ENCODE measurements at places on chromosomes 13 and 19.

DNA sequence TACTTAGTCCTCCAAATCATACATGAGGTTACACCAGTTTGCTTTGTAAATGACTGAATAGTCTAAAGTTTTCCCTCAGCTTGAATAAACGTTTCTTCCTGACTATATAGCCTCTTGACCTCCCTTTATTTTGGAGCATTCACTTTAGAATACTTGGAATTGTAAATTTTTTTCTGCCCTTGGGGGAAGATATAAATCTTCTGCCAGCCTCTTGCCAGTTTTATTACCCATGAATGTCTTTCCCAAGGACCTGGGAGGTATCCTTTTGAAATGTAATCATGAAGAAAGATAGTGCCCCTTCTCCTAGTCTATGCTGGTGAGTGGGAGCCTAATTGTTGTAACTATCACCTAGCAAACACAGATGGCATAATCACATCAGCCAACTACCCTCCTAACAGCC is 2033.9 kb upstream of the PCDH20 start:
- no peak for DNase-seq

DNA sequence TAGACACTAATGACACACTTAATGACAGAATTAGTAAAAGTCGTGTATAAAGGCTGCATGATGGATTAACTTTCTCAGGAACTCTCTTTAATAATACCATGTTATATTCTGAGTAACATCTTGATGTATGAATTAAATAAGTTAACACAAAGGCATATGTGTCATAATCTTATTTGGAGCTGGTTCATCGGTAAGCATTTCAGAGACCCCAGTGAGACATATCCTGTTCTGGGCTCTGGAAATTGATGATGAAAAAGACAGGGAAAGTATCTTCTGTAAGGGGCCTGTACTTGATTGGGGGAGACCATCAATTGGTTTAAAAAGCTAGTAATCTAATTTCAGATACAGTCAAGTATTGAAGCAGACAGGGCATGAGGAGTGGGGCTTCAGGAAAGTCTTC is 547.9 kb downstream of the GPC6 start:
- no peak for DNase-seq

DNA sequence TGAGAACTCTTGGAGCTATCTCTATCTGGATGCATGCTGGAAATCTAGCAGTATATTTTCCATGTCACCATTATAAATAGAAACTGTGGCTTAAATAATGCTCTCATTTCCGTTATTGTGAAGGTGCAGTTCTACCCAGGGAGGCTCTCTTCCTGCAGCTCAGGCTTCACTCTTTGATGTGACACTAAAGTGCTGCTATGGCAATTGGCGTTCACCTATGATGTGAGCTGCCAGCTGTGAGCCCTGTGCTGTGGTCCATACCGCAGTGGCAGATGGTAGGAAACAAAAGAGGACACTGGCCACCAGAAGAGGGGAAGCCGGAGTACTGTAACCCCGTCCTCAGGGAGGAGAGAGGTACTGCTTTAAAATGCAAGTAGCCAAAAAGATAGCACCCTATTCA is 40.6 kb upstream of the ZNF681 start:
- DNase-seq, result no peak

GRCh38 chr13:20353973-20354372 is 121.9 kb upstream of the GJB6 start:
- no peak for DNase-seq

DNA sequence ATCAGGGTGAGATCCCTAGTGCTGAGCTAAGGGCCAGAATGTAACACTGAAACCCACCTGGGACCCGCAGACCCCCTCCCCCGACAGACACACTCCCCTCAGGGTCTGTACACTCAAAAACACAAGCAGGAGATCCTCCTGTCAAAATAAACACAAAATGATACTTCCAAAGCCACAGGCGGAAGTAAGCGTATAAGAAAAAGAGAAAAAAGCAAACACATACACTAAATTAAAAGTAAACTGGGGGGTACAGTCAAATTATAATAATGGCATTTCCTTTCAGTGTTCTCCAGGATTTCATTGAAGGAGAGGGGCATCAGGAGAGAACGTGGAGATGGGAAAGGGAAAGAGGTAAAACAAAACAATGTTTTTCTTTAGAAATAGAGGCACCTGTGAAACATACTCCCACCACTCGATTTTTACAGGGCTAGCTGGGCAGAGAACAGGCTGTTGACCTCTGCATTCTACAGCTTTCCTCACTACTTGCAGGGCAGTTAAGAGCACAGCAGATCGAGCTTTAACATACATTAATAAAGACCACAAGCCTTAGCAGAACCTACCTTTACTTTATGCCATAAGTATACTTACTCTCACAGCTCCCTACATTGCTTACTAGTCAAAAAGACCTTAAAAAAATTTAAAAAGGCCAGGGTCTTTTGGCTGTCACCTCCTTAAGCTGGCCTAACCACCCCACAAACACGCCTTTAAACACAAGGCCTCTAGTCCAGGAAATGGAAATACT is 5.3 kb downstream of the ZIC5 start:
- no peak for DNase-seq

DNA sequence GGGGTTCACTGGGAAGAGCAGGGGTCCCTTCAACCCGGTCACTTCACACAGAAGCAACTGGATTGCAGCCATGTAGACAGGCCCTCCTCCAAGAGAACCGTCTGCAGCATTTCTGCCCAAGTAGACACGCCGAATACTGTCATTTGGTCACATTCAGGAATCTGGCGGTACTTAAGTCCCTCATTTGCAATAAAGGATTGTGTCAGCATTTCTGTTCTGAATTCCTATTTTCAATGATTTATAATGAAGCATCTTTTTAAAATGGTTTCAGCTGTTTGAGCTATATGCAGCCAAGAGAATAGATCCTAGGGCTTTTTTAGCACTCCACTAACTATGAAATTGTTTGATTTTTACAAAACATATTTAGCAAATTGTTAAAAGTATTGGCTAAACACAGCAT is 143.5 kb upstream of the SOX1 start:
- no peak for DNase-seq

- DNase-seq, result no peak
Measured at GRCh38 chr13:88526186-88526852, 855.1 kb downstream of the SLITRK5 start.

DNA sequence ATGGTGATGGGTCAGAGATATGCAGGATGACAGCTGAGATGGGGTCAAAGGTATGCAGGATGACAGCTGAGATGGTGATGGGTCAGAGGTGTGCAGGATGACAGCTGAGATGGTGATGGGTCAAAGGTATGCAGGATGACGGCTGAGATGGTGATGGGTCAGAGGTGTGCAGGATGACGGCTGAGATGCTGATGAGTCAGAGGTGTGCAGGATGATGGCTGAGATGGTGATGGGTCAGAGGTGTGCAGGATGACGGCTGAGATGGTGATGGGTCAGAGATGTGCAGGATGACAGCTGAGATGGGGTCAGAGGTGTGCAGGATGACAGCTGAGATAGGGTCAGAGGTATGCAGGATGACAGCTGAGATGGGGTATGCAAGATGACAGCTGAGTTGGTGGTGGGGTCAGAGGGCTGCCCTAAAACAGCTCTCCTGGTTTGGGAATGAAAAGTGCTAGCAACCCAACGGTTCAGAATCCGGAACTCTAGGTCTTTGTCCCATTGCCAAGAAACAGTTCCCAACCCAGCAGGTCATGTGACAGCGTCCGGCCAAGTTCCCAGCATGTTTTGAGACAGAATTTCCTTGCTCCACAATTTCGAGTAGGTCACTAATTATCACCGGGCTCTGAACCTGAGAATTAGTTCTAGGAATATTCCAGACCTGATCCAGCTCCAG is 3.2 kb downstream of the SELENOW start:
- no peak for DNase-seq

DNA sequence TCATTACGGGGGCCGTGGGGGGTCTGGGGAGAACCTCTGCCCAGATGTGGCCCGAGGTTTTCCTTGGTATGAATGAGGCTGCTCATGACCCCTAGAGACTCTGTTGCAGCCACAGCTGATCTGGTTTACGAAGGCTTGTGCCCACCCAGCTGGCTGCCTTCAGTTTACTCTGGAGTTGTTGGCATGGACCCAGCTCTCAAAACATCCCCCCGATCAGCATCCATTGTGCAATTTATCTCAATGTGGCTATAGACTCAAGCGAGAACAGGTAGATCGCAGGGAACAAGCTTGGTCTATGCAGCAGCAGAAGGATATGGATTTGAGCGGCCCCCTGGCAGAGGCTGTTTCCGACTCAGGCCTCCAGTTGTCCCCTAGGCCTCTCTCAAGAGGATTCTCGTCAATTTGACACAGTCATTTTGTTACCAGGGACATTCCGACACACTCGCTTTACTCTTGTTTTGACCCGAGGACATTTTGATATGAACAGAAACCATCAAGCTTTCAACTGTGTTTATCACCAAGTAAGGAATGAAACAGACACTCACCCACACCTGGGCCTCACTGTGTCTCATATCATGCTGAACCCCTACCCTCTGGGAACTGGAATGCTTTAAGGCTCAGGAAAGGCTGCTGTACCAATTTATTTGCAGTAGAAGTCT is 161.5 kb downstream of the KATNAL1 start:
- DNase-seq, result no peak

GRCh38 chr13:30052120-30052519 is 201.7 kb upstream of the UBL3 start:
- no peak for DNase-seq

DNA sequence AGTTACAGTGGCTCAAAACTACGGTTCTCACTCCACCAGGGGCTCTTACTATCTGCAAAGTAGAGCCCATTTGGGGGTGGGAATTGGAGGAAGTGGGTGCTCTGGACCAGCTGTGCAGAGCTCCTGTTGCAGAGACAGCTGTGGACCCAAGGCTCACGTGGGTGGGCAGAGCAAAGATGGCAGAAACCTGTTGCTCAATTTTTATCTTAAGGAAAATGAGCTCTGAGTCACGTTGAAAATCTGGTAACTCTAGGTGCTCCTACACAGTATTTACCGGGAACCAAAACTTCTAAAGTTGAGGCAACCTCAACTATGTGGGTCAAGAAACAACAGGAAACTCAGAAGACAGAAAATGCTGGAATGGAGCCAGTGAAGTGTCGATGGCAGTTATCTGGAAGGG is 30.2 kb upstream of the SLC15A1 start:
- no peak for DNase-seq

- DNase-seq, result no peak
Measured at GRCh38 chr13:102626928-102627327, 30.1 kb downstream of the TPP2 start.

DNA sequence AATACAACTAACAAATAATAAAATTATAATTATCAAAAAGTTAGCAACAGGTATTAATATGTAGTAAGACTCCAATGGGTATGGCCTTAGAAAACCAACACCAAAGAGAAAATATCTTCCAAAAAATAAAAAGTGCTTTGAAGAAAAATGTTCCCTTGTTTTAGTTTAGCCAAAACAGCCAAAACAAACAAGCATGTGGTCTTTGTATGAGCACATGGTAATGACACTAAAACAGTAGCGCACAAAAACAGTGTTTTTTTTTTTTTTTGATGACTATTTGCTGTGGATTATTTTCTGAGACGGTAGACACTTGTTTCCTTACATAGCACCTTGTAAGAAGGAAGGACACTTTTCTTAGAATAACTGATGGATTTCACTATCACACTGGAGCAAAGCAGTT is 459.3 kb downstream of the ITGBL1 start:
- DNase-seq, result no peak

DNA sequence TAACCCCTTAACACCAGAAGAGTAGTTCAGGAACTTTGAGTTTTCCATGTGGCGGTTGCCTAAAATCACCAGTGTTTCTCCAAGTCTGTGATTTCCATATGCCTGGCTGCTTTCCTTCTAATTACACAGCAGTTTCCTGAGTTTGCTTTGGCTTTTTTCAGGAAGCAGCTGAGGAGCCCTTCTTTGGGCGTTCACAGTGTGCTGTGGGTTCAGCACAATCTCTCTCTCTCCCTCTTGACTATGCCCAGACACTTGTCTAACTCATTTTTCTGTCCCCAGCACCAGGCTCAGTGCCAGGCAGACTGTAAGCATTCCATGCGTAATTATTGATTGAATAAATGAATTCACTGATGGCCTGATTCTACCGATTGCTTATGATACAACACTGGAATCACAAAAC is 19.7 kb downstream of the SCEL start:
- DNase-seq, result no peak

DNA sequence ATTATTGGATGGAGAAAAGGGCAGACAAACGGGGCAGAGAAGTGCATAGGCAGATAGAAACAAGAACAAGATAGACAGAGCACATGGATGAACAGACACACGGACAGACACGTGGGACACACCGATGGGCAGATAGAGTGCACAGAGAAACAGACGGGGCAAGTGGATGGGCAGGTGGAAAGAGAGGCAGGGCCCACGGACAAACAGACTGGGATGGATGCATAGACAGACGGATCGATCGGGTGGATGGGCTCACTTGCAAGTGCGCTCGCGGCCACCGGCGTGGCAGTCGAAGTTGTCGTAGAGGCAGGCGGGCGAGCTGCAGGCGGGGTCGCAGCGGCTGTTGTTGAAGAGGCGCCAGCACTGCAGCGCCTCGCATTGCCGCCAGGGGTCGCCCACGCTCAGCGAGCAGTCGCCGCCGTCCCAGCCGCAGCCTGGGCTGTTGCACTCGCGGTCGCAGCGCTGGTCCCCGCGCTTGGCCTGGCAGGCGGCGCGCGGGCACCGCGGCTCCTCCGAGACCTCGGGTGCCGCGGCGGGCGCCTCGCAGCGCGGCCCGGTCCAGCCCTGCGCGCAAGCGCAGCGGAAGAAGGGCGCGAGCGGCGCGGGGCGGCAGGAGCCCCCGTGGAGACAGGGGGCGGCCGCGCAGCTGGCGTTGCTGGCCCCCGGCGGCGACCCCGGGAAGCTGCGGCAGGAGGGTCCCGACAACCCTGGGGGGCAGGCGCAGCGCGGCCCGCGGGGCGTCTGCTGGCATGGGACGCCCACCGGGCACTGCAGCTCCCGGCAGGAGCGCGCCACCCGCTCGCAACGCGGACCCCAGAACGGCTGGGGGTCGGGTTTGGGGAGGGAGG is 23.3 kb downstream of the NOTCH3 start:
- peak; percentile 94 for DNase-seq

DNA sequence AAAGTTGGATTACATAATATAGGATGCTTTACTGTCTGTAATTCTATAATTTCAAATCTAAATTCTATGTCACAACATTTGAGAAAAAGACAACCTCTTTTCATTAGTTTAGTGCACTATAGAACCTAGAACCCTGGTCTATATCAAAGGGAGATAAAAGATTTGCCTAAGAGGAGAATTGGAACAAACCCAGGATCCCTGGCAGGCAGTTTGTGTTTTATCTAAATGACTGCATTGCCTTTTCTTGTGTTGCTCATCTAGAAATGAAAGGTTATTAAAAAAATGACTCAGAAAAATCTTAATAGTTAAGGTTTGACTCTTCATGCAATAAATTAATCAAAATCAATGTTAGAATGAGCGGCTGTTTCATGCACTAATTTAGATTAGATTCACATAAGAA is 96.7 kb downstream of the PCDH9 start:
- DNase-seq, result no peak

GRCh38 chr19:15129856-15130585 is 22.8 kb downstream of the SYDE1 start:
- DNase-seq, result no peak
